Stimulated activated CD8-positive, alpha-beta memory T cell treated with anti-CD3 and anti-CD28 coated beads, Interleukin-4, amount 100 ng/mL, for 1 hour (primary cell): ENCODE measurements at places on chromosomes 6 and 20.

DNA sequence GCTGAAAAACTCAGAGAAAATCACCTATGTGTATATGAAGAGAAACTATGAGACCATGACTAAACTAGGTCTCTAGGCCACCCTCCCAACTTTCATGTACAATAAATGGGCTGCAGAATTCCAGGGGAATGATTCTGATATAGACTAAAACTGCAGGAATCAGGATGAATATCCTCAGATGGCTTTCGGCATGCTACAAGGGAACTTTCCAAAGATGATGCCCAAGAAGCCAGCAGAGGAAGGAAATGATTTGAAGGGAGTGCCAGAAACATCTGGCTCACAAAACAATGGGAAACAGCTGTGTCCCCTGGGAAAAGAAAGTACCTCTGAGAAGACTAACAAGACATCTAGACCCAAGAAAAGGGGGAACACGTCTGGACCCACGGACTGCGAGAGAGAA is 41.1 kb downstream of the PLN start:
- no peak for DNase-seq

- no peak for DNase-seq
These were observed 19.8 kb upstream of the ADRM1 start for GRCh38 chr20:62282877-62283503.

GRCh38 chr20:1897541-1897940 is 2.3 kb downstream of the SIRPA start:
- DNase-seq = no peak

- no peak for DNase-seq
These were observed 105.5 kb downstream of the HUS1B start for GRCh38 chr6:551405-551804.

DNA sequence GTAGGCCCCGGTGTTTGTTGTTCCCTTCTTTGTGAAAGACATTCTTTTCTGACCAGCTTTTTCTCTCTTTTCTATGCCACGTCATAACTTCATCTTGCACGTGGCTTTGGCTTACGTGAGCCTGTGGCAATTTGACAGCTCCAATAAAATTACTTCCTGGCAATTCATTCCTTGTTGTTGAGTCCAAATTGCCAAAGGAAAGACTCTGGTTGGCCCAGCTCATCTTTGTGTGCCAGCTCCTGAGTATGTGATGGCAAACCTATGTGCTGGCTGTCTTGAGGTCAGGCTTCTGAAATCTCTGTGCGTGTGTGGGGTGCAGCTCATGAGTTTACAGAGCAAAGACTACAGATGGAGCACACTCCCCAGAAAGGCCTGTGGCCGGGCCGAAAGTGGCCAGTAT is 272.5 kb upstream of the SGK1 start:
- DNase-seq = no peak
